Activated T-cell treated with anti-CD3 and anti-CD28 coated beads, Interleukin-2, amount 50 U/mL, for 72 hours (primary cell): ENCODE measurements at places on chromosomes 5 and 9. TPM values are rescaled to one million over a fixed set of nuclear protein-coding genes. Genes with fewer than 3 reads are reported as not detected.
A peak's percentile ranks its signal among the peaks of the same experiment; 100 is the strongest.

ARHGEF28 gene
- total RNA-seq, result 0.30 TPM

GRCh38 chr5:139709582-139710318, 61.6 kb downstream of the CXXC5 start:
- no peaks in the 10 kb centered on the region for H3K36me3 ChIP-seq
- peaks cover 27% of the 10 kb centered on the region for H3K4me1 ChIP-seq
- H3K4me3 ChIP-seq, result peak overlapping the region; percentile 74

HAVCR2 gene
- total RNA-seq, result 19.7 TPM

DNA sequence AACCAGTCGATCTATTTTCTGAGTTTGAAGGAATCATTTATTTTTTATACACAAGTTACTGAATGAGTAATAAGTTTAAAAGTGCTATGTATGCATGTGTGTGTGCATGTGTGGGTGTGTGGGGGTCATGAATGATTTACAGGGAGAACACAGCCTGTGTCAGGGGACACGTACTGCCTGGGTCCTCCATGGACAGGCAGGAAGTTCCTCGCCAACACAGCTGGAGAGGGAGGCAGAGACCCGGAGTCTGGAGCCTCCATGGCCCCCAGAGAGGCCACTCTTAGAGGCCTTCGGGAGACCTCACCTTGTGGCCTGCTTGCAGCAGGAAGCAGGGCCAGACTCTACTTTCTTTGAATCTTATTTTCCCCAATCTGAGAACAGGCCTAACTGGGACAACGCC, 144.7 kb downstream of the GABBR2 start:
- no peaks in the 10 kb centered on the region for H3K36me3 ChIP-seq
- no peaks in the 10 kb centered on the region for H3K4me1 ChIP-seq
- DNase-seq, result no peak
- no peak overlapping the region for H3K4me3 ChIP-seq

- no peak overlapping the region for H3K4me3 ChIP-seq
- DNase-seq, result no peak
- no peaks in the 10 kb centered on the region for H3K36me3 ChIP-seq
- H3K27me3 ChIP-seq, result no peaks in the 10 kb centered on the region
- peaks cover 17% of the 10 kb centered on the region for H3K4me1 ChIP-seq
Observed at GRCh38 chr9:93048566-93049448, 9.7 kb upstream of the SUSD3 start.

GRCh38 chr5:168114444-168115017, 176.9 kb upstream of the WWC1 start:
- H3K4me3 ChIP-seq, result no peak overlapping the region
- H3K27ac ChIP-seq, result no peak overlapping the region
- peak; percentile 66 for DNase-seq
- H3K36me3 ChIP-seq, result no peaks in the 10 kb centered on the region
- H3K4me1 ChIP-seq, result no peaks in the 10 kb centered on the region
- peaks cover 18% of the 10 kb centered on the region for H3K27me3 ChIP-seq

DNA sequence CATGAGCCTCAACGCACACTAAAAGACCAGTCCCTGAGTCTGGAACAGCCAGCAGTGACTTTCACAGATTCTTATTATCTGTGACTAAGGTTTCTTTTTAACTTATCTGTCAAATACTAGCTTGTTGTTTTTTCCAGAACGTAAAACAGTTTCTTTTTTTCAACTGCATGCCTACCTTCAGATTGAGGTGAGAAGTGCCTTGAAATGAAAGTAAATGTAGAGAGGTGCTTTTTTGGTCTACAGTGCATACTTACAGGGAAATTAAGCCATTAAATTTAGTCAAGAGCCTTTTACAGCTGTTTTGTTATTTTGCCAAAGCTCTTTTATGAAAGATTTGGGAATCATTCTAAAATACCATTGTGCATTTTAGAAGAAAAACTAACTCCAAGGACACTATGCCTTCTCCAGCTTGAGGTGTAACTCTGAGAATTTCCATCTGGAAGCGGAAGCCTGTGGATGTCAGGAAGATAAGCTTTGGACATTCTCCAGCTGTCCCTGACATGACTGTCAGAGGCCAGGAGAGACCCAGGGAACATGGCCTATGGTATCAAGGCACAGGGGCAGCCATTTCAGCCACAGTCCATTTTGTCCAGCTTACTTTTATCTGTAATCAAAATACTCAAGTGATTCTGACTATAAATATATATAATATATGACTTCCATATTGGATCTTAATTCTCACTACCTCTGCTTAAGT, 230.3 kb downstream of the GLIS3 start:
- peaks cover 6% of the 10 kb centered on the region for H3K27me3 ChIP-seq
- DNase-seq, result no peak
- no peaks in the 10 kb centered on the region for H3K36me3 ChIP-seq
- H3K4me3 ChIP-seq, result no peak overlapping the region
- no peaks in the 10 kb centered on the region for H3K4me1 ChIP-seq

IL33 gene
- not detected for total RNA-seq

CCL27 gene
- 1.4 TPM for total RNA-seq

DNA sequence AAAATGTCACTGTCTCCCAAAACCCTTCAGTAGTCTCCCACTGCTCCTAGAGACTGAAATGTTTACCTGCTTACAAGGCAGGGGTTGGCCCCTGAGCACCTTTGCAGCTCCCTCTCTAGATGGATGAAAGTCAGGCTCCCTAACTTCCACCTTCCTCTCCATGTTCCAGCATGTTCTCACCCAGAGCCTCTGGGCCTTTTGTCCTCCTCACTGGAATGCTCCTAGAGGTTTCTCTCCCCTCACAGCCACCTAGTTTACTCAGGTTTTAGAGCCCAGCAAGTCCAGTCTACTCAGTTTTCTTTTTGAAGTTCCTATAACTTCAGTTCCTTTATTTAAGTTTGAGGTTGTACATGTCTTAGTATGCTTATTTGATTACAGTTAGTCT, 815 bp upstream of the URM1 start:
- no peaks in the 10 kb centered on the region for H3K27me3 ChIP-seq
- peaks cover 7% of the 10 kb centered on the region for H3K36me3 ChIP-seq
- H3K27ac ChIP-seq, result peak overlapping the region; percentile 67
- DNase-seq, result no peak
- peaks cover 30% of the 10 kb centered on the region for H3K4me1 ChIP-seq
- peak overlapping the region; percentile 94 for H3K4me3 ChIP-seq

DNA sequence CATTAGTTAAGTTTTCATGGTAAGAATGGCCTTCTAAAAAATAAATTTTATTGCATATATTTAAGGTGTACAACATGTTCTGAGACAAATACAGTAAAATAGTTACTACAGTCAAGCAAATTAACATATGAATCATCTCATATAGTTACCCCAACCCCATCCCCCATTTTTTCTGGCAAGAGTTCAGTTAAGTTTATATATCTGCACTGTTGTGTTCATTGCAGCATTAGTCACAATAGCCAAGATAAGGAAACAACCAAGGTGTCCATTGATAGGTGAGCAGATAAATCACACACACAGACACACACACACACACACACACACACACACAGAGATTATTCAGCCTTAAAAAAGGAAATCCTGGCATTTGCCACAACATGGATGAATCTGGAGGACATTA, 37.2 kb upstream of the OTULIN start:
- no peak for DNase-seq
- no peaks in the 10 kb centered on the region for H3K27me3 ChIP-seq
- H3K27ac ChIP-seq, result no peak overlapping the region
- H3K4me1 ChIP-seq, result no peaks in the 10 kb centered on the region

NEUROG1 gene
- total RNA-seq, result not detected

DNA sequence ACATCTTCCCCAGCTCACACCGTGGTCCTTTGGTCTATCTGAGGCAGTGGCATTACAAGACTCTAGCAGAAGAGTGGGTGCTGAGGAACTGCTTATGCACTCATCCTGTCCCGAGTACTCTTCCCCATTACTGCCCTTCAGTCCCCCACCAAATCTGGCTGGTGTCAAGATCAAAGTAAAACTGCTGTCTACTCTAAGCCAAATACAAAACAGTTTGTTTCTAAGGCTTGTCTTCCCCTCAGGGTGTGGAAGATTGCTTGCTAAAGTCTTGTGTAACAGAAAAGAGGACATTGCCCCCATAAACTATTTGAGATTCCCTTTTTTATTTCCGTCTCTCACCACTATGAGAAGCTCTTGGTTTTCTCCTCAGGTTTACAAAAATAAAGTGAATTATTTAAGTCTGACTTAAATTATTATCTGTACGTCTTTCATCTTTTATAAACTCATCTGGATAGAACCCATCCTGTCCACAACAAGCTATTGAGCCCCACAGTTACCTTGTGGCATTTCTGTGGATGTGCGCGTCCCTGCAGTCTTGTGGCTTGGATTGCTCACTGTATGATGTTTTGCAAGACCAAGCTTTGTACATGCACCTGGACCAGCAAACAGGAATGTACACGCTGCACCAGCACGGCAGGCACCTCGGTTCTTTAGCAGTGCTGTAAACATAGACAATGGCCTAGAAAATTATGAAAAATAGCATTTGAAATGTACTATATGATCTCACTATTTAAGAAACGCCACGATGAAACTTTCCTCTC, 61.0 kb downstream of the CYSTM1 start:
- DNase-seq, result no peak
- H3K4me3 ChIP-seq, result no peak overlapping the region
- peaks cover 7% of the 10 kb centered on the region for H3K27me3 ChIP-seq
- H3K27ac ChIP-seq, result no peak overlapping the region

DNA sequence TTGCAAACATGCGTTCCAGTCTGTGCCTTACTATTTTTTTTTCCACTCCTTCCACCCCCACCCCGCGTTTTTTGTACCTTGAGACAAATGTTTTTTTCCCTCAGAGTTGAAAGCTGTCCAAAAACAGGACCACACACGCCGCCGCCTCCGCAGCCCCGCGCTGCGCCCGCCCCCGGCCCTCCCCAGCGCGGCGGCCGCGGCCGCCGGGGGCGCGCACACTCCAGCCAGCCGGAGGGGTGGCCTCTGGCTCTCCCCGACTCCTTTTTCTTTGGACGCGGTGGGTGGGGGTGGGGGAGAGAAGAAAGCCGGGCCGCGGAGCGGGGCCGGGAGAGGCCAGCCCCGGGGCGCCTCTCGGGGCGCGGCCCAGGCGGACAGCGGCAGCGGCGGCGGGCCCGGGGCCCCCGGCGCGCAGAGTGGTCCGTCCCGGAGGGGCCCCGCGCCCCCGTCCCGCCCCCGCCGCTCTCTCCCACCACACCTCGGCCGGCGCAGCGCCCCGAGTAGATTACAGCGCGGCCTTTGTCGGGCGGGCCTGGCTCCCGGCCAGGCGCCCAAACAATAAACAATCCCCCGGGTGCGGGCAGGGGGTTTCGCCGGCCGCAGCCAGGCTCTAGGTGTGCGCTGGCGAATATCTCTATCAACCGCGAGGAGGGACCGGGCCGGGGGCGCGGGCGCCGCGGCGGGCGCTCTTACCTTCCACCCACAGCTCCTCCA, 10.9 kb downstream of the PTCH1 start:
- peaks cover 34% of the 10 kb centered on the region for H3K4me1 ChIP-seq
- H3K27ac ChIP-seq, result peak overlapping the region; percentile 61
- peak overlapping the region; percentile 100 for H3K4me3 ChIP-seq
- peak; percentile 48 for DNase-seq
- H3K36me3 ChIP-seq, result peaks cover 5% of the 10 kb centered on the region
- peaks cover 45% of the 10 kb centered on the region for H3K27me3 ChIP-seq
